ENCODE measurements at places on chromosomes 11 and 22. TPM values are rescaled to one million over a fixed set of nuclear protein-coding genes. Genes with fewer than 3 reads are reported as not detected.

Gene MUC6
- not detected for total RNA-seq

Gene CARD18
- total RNA-seq, result not detected

- no peaks in the 10 kb centered on the region for H3K36me3 ChIP-seq
- no peak for DNase-seq
- H3K27me3 ChIP-seq, result peaks cover 22% of the 10 kb centered on the region
- H3K27ac ChIP-seq, result no peak overlapping the region
- no peak overlapping the region for H3K4me3 ChIP-seq
- H3K4me1 ChIP-seq, result no peaks in the 10 kb centered on the region
These were observed 1336.9 kb downstream of the BRD1 start for GRCh38 chr22:48490500-48491411.

DNA sequence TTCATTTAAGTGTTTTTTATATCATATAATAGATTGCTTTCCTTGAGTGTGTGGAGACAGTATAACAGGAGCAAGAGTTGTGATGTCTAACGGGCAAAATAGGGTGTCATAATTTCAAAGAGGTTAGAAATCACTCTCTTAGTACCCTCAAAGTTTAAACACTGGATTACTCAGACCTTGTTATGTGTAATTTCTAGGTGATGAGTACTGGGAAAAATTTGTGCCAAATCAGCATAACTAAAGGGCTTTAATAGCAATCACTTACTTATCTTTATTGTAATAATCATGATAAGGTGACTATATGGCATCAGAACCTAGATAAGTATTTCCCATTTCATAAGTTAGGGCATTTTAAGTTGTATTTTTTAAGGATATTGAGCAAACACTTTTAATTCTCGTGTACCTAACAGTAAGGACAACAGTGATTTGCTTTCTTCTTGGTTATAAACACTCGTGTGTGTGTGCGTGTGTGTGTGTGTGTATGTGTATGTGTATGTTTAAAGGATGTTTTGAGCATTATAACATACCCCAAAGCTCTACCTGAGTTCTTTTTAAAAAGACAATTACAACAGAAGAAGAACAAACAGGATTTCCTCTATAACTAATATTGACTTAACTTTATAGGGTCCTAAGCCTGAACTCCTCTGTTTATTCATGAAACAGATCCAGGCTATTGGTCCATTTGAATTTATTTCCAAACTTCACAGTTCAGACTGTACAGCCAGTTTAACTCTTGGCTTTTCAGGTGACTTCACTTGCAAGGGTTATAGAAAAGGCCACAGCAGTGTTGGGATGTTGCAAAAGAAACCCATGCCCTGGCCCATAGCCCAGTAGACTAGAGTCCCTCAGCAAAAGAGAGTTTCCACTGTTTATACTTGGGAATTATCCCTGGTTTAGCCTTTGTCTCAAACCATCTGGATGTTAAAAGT, 23.7 kb upstream of the PDE3B start:
- H3K27ac ChIP-seq, result no peak overlapping the region
- no peaks in the 10 kb centered on the region for H3K36me3 ChIP-seq
- H3K4me1 ChIP-seq, result no peaks in the 10 kb centered on the region
- no peak for DNase-seq
- H3K27me3 ChIP-seq, result peaks cover 7% of the 10 kb centered on the region
- no peak overlapping the region for H3K4me3 ChIP-seq

DNA sequence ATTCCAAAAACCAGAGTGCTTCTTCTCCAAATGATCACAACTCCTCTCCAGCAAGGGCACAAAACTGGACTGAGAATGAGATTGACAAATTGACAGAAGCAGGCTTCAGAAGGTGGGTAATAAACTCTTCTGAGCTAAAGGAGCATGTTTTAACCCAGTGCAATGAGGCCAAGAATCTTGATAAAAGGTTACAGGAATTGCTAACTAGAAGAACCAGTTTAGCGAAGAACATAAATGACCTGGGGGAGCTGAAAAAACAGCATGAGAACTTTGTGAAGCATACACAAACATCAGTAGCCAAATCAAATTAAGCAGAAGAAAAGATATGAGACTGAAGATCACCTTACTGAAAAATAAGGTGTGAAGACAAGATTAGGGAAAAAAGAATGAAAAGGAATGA, 15.5 kb downstream of the OR52M1 start:
- no peak overlapping the region for H3K4me3 ChIP-seq
- no peak for DNase-seq
- no peaks in the 10 kb centered on the region for H3K27me3 ChIP-seq
- no peaks in the 10 kb centered on the region for H3K36me3 ChIP-seq
- H3K27ac ChIP-seq, result no peak overlapping the region
- no peaks in the 10 kb centered on the region for H3K4me1 ChIP-seq

DNA sequence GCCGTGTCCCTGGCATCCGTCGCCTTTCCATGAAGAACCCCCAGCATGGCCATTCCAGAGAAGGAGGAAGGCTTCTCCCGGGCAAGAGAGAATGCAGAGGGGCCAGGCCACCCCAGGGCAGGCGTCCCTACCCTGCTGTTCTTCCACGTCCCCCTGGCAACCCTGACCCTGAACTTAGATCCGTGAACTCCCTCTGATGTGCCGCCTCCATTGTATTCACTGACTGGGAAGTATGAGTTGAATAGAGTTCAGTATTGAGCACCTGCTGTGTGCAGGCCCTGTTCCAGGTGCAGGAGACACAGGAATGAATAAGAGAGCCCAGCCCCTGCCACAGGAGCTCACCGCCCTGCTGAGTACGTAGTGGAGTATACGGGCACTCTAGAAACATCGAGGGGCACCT, 29.1 kb upstream of the RELT start:
- no peak for DNase-seq
- H3K4me3 ChIP-seq, result no peak overlapping the region
- no peaks in the 10 kb centered on the region for H3K4me1 ChIP-seq
- peaks cover 11% of the 10 kb centered on the region for H3K36me3 ChIP-seq
- no peak overlapping the region for H3K27ac ChIP-seq
- no peaks in the 10 kb centered on the region for H3K27me3 ChIP-seq

GRCh38 chr11:110992481-110992880, 253.0 kb upstream of the POU2AF2 start:
- no peaks in the 10 kb centered on the region for H3K4me1 ChIP-seq
- H3K4me3 ChIP-seq, result no peak overlapping the region
- no peak for DNase-seq
- no peak overlapping the region for H3K27ac ChIP-seq

- H3K4me3 ChIP-seq, result peak overlapping the region; percentile 64
- peak; percentile 36 for DNase-seq
- H3K4me1 ChIP-seq, result peaks cover 9% of the 10 kb centered on the region
- no peak overlapping the region for H3K27ac ChIP-seq
- no peaks in the 10 kb centered on the region for H3K36me3 ChIP-seq
These were observed 767 bp downstream of the SLC43A1 start for GRCh38 chr11:57514538-57515331.

- no peaks in the 10 kb centered on the region for H3K27me3 ChIP-seq
- DNase-seq, result no peak
- no peaks in the 10 kb centered on the region for H3K4me1 ChIP-seq
- no peaks in the 10 kb centered on the region for H3K36me3 ChIP-seq
These were observed 78.0 kb downstream of the MYEOV start for GRCh38 chr11:69371731-69372588.

DNA sequence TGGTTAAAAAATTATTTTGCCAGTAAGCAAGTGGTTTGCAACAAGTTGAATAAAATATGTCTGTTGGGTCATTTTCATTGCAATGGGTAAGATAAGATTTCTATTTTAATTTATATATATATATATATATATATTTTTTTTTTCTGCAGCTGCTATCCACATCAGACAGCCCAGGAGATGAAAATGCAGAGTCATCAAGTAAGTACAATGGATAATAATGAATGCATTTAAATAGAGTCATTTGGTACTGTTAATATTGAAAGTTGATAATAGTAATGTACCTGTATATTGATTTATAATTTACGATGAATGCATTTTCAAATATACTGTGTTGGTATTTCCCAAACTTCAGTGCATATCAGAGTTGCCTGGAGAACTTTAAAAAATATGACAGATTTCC, 11.5 kb downstream of the BIRC3 start:
- no peaks in the 10 kb centered on the region for H3K4me1 ChIP-seq
- no peak for DNase-seq
- no peak overlapping the region for H3K27ac ChIP-seq
- no peaks in the 10 kb centered on the region for H3K27me3 ChIP-seq

DNA sequence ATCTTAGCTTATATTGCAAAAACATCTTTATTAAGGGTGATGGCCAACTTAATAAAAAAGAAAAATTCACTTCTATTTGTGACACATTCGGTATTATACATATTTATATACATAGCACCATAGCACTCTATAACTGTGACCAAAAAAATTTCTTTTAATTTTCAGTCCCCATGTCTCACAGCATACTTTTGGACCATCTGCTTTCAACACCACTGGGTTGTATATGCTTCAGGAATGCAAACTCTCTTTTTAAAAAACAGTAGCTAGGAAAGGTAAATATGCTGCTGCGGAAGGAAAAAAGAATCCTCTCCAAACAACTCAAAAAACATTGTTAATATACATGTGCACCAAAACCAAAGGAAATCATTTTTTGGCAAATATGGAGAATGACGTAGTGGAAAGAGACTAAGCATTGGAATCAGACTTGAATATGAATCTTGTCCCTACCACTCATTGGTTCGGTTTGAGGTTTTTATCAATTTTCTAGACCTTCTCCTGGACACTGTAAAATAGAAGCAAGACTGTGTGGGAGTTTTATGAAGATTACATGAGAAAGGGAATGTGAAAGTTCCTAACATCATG, 227.9 kb downstream of the BLID start:
- peaks cover 12% of the 10 kb centered on the region for H3K4me1 ChIP-seq
- no peak overlapping the region for H3K27ac ChIP-seq
- H3K4me3 ChIP-seq, result no peak overlapping the region
- no peak for DNase-seq
- no peaks in the 10 kb centered on the region for H3K36me3 ChIP-seq
- peaks cover 5% of the 10 kb centered on the region for H3K27me3 ChIP-seq

DNA sequence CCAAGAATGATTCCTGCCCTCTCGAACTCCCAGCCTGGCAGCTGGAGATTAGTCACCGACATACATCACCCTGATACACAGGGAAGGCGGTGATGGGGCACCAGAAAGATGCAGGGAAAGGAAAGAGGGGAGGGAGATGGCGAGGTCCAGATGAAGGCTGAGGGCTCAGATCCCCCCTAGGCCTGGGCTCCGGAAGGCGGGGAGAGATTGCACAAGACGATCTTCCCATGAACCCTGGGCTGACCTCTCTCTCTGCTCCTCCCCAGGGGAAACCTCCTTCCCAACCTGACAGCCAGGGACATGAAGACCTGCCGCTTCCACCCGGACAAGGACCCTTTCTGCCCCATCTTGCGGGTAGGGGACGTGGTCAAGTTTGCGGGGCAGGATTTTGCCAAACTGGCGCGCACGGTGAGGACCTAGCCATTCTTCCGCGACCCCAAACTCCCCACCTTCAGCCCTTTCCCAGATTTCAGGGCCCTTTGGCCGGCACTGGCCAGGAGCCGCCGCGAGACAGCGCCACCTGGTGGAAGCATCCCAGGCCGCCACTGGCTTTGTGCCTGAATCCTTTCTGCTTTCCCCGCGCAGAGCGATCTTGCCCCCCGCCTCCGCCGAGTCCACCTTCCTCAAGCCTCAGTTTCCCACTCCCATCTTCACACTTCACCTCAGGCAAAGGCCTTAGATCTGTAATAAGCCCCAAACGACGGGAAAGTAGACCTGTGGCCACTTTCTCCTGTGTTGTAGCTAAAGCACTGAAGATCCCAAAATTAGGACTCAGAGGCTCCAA, 11.5 kb downstream of the P2RX3 start:
- no peak overlapping the region for H3K4me3 ChIP-seq
- DNase-seq, result peak; percentile 41
- H3K27ac ChIP-seq, result no peak overlapping the region
- no peaks in the 10 kb centered on the region for H3K36me3 ChIP-seq
- no peaks in the 10 kb centered on the region for H3K27me3 ChIP-seq

DNA sequence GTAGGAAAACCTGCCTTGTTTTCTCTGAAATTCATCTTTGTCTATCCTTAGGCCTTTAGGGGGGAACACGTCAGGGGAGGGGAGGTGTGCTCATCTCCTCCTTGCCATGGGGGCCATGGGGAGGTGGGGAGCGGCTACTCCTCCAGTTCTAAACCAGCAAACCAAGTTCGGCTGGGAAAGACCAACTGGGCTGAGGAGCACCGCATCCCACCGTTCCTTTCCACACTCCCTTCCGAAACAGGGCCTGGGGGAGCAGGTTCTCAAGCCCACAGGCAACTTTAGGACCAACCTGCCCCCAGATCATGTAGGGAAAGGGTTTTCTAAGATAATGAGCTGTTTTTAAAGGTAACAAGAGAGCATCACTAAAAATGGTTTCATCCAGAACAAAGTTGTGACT, 77.5 kb upstream of the PITPNB start:
- H3K4me1 ChIP-seq, result no peaks in the 10 kb centered on the region
- H3K4me3 ChIP-seq, result no peak overlapping the region
- no peak overlapping the region for H3K27ac ChIP-seq
- H3K36me3 ChIP-seq, result no peaks in the 10 kb centered on the region
- no peaks in the 10 kb centered on the region for H3K27me3 ChIP-seq

DNA sequence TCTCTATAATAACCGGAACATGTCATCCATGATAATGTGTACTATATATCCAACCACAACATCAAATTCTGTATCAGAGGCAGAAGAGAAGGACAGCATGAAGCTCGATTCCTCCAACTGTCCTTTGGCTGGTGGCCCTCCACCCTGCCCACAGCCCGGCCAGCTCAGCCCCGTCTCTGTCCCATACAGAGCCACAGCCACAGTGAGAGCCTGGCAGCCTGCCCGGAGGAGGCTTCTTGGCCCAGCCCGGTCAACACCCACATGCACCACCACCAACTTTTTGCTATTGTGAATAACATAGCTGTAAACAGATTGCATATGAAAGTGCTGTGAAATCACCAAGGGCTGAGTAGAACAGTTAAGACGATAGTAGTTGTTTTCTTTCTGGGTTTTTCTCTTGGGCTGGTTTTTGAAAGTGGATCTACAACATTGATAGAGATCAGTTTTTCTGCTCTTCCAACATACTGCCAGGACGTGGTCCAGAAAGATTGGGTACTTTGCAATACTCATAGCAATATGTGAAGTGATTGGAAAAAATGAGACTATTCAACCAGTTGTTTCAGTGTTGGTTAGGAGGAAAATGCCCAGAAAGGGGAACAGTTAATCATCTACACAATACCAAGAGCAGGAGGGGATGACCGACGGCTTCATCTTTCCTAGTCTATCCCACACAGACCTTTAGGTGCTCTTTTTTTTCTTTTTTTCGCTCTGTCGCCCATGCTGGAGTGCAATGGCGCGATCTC, 6.9 kb upstream of the TUBA8 start:
- no peak overlapping the region for H3K27ac ChIP-seq
- no peaks in the 10 kb centered on the region for H3K4me1 ChIP-seq
- H3K4me3 ChIP-seq, result no peak overlapping the region
- H3K36me3 ChIP-seq, result no peaks in the 10 kb centered on the region
- no peaks in the 10 kb centered on the region for H3K27me3 ChIP-seq
